ENCODE measurements at places on chromosomes 5 and 9. TPM values are rescaled to one million over a fixed set of nuclear protein-coding genes. Genes with fewer than 3 reads are reported as not detected.

ADAMTS16 gene
- total RNA-seq: 30.1 TPM

KYAT1 gene
- total RNA-seq: 34.1 TPM

GRIN1 gene
- 6.6 TPM for total RNA-seq

PCDHAC2 gene
- total RNA-seq: 6.7 TPM

CEP72 gene
- 29.9 TPM for total RNA-seq

PAX5 gene
- 4.4 TPM for total RNA-seq

C5orf52 gene
- not detected for total RNA-seq

FBXL17 gene
- total RNA-seq: 5.3 TPM

NDUFAF2 gene
- total RNA-seq: 42.0 TPM

GOLM1 gene
- 81.8 TPM for total RNA-seq

SMIM33 gene
- total RNA-seq: not detected

FOXD4L5 gene
- total RNA-seq: 0.07 TPM
